H1 (cell line): ENCODE measurements at places on chromosomes 6 and 20. TPM values are rescaled to one million over a fixed set of nuclear protein-coding genes. Genes with fewer than 3 reads are reported as not detected.

- no peak for DNase-seq
Observed at GRCh38 chr6:36888654-36889481, 3.1 kb downstream of the C6orf89 start.

DNA sequence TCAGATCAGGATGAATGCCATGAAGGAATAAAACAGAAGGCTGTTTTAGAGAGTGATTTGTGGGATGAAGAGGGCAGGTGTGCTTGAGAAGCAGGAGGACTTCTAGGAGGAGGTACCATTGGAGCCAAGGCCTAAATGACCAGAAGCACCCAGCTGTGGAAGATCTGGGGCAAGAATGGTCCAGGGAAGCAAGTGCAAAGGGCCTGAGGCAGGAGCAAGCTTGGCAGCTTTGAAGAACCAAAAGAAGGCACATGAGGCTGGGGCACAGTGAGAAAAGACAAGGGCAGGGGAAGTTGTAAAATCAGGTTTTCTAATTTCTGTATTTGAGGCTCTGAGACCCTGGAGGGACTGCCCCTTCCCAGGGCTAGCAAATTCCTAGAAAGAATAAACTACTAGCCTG is 9.8 kb downstream of the SLC13A3 start:
- DNase-seq = no peak

The NHLRC1 gene
- 0.58 and 0.82 TPM in 2 replicates for total RNA-seq

DNA sequence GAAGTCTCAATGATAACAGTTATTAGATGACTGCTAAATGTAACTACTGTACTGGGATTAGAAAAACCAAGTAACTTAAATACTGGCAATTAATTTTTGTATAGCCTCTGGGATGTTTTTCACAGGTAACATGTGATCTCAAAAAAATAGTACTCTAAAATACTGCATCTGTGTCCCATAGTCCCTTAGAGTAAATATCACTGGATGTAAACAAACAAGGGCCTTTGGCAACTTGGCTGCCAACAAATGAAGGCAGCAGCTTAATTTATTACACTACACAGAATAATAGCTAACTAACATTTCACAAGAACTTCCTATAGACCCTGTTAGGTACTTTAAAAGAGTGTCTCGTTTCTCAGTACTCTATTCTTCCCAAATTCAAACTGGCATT is 14.0 kb downstream of the ARHGAP18 start:
- DNase-seq = no peak

DNA sequence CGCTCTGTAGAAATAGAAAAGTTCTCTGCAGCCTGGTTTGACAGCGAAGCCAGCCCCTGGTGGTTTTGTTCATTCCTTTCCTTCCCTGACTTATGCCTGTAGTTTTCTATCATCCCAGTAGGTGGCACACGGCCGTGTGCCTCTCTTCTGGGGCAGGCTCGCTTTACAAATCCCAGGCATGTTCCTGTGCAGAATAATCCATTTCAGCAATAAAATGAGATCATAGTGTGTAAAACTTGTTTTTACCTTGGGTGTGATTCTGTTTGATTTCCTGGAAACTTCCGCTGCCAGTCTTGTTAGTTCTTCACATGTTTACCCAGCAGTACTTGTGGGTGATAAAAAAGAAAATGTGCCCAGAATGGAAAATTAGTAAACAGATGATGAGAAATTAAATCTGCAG is 7.4 kb upstream of the INSM1 start:
- DNase-seq = no peak

DNA sequence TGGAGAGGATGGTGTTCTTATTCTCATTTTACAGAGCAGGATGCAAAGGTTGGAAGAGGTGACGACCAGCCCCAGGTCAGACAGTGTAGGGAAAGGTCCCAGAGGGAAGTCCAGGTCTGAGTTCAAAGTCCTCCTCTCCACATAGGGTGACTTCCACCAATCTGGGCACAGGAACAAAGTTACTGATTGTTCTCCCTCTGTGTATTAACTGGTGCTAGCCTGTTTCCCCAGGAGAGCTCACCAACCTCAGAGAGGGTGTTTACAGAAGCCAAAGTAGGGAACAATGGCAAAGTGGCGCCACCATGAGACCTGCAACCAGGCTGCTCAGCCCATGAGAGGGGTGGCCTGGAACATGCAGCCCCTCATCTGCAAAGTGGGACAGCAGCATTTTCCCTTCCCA is 16.8 kb upstream of the SIRPB1 start:
- no peak for DNase-seq

- no peak for DNase-seq
Observed at GRCh38 chr6:6581054-6581453, 7.5 kb upstream of the LY86 start.

The CLPSL2 gene
- total RNA-seq = 1.4 TPM in 2 replicates

DNA sequence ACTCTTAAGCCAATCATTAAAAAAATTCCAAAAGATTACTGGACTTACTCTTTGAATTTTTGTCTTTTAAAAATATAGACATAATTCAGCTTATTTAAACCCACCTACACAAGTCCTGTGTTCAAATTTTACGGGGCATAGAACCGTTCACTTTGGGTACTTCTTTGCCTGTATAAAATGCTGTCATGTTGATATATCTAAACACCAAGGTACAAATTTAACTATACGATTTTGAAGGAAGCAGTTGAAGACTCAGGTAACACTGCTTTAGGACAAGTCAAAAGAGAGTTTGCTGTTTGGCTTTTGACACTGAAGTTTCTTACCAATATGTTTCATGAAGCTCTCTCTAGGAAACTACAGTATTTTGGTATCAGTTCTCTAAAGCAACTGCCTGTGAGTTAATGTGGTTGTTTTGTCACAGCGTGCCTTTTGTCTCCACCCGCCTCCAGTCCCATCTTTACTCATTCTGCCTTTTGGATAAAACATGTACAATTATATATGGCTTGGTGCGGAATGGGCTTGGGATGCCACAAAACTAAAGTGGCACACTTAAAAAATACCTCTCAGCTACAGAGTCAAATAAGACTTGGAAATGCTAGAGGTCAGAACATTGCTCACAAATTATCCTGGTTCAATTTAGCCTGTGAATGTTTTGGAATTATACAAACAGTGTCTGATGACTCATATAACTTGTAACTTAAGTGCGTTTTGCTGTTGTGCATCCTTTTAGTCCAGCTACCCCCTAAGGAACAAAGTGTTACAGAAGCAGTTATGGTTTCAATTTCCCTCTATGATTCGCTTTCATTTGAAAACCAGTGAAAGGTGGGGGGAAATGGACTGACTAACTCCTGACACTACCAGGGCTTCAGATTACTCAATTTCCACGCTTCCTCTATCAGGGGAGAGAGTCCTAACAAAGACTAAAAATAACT is 38.7 kb downstream of the RGS17 start:
- no peak for DNase-seq

DNA sequence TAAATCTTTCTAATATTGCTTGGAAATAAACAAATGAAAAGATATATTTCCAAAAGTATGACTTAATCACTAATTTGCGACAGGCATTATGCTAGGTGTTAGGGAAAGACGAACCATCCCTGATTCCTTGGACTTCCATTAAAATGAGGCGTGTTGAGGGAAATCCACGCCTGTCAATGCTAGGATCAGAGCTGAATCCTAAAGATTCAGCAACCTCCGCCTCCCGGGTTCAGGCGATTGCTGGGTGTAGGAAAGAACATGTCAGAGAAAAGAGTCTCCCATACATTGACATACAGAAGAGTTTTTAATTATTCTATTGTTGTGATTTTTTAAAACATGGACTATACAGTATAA is 16.8 kb upstream of the PRSS16 start:
- DNase-seq = no peak

DNA sequence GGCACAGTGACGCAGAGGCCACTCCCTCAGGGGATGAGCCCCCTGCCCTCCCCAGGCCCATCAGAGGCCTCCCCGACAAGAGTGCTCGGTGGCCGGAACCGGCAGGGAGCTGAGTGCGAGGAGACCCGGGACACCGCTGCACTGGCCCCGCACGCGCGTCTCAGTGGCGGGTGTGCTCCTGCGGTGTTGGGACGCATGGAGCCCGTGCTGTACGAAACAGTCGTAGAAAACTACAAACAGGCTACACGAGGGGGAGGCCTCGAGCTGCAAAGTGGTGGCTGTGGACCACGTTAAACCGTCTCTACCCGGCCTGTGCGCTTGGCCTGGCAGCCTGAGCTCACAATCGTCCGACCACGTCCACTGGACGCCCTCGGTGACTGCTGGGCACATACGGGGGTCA is 40.2 kb upstream of the FNDC1 start:
- DNase-seq = no peak

DNA sequence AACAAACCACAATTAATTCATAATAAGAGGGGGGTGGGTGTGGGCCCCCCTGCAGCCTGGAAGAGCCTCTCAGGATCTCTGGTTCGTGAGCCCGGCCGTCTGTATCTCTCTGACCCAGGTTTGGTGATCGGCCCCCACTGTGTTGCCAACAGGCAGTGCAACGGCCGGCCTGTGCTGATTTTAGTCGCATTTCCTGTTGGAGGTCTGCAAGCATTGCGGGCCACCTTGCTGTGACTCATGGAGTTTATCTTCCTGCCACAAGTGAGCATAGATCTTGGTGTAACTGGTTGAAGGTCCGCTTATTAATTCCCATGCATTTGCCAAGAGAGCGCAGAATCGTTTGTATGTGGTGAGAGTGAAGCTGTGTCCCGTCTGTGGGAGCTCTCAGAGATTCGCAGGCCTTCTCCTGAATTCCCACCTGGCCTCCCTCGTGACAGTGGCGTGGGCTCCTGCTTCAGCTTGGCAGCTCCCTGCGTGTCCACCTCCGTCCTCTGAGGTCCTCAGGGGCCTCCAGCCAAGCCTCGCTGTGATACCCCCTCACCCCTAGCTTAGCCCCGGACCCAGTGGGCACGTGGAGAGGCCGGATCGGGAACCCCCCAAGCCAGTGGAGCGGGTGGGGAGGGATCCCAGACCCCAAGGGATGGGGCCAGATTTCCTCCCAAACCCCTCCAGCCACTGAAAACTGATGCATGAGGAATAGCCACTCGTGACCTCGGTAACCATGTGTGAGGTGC is 269.8 kb downstream of the CDH4 start:
- DNase-seq = no peak

The SLC17A1 gene
- total RNA-seq = not detected in 2 replicates

The EDN1 gene
- 1.1 and 1.2 TPM in 2 replicates for total RNA-seq

DNA sequence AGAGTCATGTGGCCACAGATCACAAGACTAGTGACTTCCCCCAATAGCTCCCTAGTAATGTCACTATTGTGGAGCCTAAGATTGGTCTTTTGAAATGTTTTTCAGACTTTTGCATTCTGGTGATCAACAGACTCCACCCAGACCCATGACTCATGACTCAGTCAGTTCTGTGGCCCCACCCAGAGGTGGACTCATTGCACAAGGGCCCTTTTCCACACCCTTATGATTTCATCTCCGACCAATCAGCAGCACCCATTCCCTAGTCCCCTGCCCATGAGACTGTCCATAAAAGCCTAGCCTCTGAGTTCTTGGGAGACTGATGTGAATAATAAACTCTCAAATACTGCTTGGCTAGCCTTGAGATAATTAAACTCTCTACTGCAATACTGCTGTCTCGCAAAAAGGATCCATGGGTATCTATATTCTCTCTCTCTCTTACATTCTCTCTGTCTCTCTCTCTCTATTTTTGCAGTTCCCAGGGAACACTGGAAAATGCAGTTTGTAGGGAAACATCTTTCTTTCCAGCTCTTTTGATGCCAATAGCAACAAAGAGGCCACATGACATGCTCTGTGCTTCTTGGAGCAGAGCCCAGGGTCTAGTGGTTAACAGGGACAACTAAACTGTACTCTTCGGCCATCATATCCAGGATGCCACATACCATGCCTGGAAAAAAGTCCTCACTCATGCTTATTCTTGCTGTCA is 71.3 kb upstream of the IYD start:
- DNase-seq = no peak

DNA sequence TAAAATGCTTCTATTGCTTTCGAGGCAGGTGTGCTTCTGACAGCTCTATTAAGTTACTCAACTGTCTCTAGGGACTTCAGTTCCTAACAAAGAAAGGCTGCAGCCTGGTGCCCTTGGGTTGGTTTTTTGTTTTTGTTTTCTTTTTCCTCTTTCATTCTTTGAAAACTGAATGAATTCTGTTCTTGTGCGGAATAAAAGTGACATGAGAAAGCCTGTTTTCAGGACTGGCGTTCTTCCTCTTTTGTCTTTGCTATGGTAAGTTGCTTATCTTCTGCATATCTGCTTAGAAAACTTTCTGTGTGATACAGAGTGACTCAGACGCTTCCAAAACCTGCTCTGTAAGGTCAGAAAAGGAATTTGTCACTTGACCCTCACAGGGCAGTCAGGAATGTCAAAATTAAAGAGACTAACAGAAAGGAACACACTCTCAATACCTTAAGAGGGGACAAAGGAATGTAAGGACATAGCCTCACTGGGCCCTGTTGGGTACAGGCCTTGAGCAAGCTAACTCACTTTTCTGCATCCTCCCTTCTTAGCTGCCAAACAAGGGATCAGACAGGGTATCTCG is 56.2 kb upstream of the NHSL1 start:
- DNase-seq = no peak

The PAK5 gene
- 0.44 and 0.80 TPM in 2 replicates for total RNA-seq

DNA sequence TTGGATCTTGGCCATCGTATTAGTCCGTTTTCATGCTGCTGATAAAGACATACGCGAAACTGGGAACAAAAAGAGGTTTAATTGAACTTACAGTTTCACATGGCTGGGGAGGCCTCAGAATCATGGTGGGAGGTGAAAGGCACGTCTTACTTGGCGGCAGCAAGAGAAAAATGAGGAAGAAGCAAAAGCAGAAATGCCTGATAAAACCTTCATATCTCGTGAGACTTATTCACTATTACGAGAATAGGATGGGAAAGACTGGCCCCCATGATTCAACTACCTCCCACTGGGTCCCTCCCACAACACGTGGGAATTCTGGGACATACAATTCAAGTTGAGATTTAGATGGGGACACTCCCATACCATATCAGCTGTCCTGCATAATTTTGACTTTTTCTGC is 20.1 kb upstream of the REPS1 start:
- no peak for DNase-seq

GRCh38 chr20:60585651-60586050 is 627.4 kb downstream of the CDH26 start:
- DNase-seq = no peak

The KIAA1755 gene
- not detected in 2 replicates for total RNA-seq

- DNase-seq = no peak
Observed at GRCh38 chr6:3159805-3160781, 2.7 kb upstream of the TUBB2A start.

The PLCB1 gene
- 8.6 and 9.1 TPM in 2 replicates for total RNA-seq

The LY6G6C gene
- 0.33 TPM in 1 of 2 replicates, not detected in the other for total RNA-seq

DNA sequence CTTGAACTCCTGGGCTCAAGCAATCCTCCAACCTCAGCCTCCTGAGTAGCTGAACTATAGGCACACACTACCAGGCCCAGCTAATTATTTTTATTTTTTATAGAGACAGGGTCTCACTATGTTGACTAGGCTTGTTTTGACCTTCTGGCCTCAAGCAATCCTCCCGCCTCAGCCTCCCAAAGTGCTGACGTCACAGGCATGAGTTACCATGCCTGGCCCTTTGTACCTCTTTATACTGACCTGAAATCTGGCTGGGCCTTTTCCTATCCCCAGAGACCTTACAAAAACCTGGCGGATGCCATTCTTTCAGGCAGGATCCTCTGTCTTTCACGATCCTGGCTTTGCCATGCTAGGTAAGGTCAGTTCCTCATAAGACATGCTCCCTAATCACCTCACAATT is 11.5 kb downstream of the WFDC3 start:
- no peak for DNase-seq
